Neural progenitor cell (in vitro differentiated cells): ENCODE measurements at places on chromosomes 5 and 9. TPM values are rescaled to one million over a fixed set of nuclear protein-coding genes. Genes with fewer than 3 reads are reported as not detected.

- DNase-seq = no peak
These were observed 183.2 kb downstream of the ACTL7B start for GRCh38 chr9:108672475-108673190.

GRCh38 chr5:78534148-78534904 lies 114.2 kb downstream of the LHFPL2 start:
- DNase-seq = no peak

GRCh38 chr5:167281925-167282324 lies 1009.5 kb upstream of the WWC1 start:
- DNase-seq = no peak

Gene OMD
- not detected in 2 replicates for total RNA-seq

- no peak for DNase-seq
These were observed 712.1 kb upstream of the MEF2C start for GRCh38 chr5:89595056-89595455.

GRCh38 chr5:91477408-91477807 lies 94.3 kb upstream of the ARRDC3 start:
- DNase-seq = no peak

- no peak for DNase-seq
These were observed 40.3 kb upstream of the LRRC70 start for GRCh38 chr5:62538017-62538942.

- no peak for DNase-seq
These were observed 34.8 kb upstream of the CARTPT start for GRCh38 chr5:71684309-71684708.
